ENCODE measurements at places on chromosomes 3 and 15.
A peak's percentile ranks its signal among the peaks of the same experiment; 100 is the strongest.

GRCh38 chr15:75034615-75035014, 11.2 kb downstream of the PPCDC start:
- no peak for DNase-seq

- no peak for DNase-seq
Observed at GRCh38 chr3:178569826-178570225, 33.6 kb downstream of the KCNMB2 start.

GRCh38 chr3:127426444-127427153, 138.8 kb upstream of the PRR20G start:
- no peak for DNase-seq

DNA sequence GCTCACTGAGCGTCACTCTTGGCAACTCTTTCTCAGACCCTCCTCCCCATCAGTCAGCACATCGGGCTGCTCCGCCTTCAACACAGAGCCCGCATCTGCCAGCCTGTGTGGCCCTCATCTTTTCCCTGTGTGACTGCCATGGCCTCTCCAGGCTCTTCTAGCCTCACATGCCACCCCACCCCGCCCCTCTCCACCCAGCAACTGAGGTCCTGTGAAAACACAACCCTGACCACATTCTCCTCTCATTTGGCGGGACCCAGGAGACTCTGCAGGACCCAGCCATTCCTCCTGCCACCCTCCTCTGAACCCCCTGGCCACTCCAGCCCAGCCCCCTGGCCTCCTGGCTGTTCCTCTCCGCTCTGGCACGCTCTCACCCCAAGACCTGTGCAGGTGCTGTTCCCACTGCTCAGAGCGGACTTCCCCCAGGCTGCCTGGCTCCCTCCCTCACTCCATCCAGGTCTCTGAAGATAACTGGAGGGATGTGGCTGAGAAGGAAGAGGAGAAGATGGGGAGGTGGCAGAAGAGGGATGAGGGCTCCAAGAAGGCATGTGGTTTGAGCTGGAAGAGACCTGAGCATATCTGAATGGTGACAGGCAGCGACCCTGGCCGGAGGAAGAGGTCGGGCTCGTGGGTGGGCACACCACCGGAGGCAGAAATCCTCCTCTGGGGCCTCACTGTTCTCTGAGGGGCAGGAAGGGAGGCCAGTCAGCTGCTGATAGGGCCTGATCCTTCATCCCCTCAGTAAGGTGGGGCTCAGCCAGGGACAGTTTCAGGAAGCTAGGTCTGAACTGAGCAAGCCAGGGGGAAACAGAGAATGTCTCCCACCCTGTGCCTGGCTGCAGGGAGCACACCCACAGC, 111.2 kb upstream of the RPL32 start:
- DNase-seq: no peak

GRCh38 chr15:49492830-49493229, 69.8 kb downstream of the FGF7 start:
- DNase-seq: no peak

DNA sequence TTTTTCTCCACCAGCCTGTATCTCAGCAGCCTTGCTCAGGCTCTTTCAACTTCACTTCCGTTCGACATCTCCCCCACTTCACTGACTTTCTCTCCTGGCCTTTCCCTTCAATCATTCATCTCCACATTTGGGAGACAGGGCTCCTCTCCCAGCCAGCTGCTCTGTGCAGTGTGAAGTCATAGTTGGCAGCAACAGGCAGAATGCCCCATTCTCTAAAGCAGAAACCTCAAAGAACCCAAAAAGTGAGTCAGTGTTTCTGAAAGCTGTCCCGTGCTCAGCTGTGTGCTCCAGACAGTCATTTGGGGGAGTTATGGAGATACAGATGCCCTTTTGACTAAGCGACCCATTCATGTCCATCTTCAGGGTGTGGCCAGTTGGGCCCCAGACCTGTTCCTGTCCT, 54.3 kb downstream of the NTRK3 start:
- no peak for DNase-seq

DNA sequence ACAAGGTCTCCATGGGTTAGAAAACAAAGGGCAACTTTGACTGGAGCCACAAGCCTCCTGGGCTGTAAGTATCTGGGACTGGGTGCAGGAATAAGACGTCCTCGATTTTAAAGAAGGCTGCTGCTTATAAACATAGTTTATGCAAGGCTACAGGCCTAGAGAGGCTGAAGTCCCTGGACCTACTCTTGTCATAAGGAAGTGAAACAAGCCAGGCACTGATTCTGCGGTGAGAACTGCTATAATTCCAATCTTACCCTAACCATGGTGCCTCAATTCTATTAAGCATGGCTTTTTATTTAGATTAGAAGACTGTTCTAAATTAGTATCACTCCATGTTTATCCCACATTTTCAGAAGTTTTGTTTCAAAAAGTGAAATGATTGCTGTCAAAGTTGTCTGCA, 777.6 kb downstream of the PLOD2 start:
- DNase-seq: no peak

- no peak for DNase-seq
Observed at GRCh38 chr3:152438181-152438580, 169.5 kb downstream of the MBNL1 start.

DNA sequence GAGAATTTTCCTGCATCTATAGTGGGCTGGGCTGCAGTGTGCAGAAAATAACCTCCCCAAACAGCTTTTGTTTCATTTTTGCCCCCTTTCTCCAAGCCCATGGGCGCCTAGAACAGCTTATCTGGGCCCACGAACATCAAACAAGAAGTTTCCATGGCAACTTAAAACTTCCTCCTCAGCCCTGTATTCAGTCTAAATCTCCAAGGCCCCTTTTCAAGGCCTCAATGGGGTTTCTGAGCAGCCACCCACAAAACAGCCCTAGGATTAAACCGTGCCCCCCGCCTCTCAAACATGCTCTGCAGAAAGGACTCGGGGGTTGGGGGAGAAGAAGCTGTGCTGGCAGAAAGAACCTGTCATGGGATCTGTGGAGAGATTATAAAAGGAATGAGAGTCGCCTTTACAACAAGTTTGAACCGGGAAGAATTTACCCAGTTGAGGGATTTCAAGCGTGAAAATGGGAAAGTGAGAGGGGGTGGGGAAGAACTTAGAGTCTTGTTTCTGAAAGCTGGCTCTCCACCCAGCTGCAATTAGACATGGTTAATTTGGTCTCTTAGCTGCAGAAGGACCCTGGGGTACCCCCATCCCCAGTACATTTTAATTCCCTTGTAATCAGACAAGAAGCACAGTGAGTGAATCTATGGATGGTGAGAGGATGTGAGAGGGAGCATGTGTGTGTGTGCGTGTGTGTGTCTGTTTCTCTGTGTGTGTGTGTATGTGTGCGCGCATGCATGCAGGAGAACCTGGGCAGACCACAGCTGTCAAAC, 4.3 kb upstream of the FAM107A start:
- DNase-seq: no peak

DNA sequence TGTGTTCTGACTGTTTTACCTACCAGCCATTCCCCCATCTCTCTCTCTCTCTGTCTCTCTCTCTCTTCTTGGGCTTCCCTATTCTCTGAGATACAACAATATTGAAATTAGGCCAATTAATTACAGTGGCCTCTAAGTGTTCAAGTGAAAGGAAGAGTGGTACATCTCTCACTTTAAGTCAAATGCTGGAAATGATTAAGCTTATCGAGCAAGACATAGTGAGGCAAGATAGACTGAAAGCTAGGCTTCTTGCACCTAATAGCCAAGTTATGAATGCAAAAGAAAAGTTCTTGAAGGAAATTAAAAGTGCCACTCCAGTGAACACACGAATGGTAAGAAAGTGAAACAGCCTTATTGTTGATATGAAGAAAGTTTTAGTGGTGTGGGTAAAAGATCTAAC, 21.3 kb downstream of the SNRK start:
- no peak for DNase-seq

DNA sequence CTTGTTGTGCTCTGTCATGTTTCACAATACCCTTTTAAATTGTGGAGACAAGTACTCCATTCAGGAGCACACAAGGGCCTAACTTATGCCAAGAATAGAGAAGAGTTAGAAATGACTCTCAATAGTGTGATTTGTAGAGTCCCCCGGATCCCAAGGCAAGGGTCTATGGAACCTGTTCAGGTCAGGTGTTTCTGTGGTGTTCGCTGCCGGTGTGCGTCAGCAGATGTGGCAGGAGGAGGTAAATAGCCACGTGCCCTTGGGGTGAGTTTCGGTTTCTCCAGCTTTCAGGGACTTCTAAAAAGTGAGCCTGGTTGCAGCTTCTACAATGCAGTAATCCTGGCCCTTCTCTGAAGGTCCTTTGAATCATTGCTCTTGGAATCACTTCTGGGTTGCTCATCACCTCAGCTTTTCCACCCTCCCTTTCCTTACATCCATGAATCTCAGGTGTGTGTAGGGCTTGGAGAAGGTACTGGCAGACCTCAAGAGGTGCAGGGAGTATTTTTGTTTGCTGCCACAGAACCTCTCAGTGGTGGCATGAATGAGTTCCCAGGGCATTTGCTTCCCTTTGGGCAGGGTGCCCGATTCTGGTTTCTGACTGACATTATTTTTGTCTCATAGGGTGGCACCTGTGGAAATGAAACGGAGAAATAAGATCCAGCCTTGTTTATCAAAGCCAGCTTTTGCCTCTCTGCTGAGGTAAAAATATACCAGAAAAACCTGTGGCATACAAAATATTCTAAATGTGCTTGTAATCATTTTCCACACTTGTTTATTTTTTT, 7.3 kb downstream of the ST3GAL6 start:
- peak; percentile 14 for DNase-seq

DNA sequence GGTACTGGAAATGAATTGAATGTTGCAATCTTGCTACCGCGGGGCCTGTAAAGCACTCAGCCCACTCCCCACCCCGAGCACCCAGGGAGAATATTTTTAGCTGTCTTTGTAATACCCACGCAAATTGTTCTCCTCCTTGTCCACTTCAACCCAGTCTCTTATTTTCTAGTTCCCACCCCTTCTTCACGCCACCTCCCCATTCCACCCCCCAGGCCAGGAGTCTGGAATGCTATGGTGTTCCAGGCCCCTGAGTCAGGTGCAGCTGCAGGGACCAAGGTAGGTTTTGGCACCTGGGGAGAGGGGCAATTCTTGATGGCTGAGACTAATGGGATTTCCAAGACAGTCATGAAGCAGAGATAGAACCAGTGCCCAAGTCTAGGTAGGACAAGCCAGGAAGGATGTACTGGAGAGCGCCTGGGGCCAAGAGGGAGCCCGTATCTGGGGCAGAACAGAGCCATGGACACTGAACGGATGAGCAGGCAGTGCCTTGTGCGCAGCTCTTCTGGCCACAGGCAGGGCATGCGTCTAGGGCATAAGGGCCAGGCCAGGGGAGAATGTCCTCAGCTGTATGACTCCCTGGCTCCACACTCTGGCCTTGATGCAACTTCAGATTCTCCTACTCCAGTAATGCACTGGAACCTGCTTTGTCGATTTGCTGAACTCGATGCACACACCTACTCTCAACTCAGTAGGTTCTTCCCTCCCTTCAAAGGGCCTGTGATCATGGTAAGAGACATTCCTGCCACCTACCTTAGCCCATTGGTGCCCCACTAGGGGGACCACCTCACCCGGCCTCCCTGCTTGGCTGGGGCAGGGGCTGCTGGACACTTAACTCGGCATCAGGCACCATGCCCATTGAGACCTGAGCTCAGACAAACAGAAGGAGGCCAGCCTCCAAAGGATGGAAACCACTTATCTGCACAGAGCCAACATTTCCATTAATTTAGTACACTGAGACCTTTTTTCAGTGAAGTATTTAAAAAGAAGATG, 34.6 kb upstream of the MAGEF1 start:
- no peak for DNase-seq

Data from activated naive CD4-positive, alpha-beta T cell treated with anti-CD3 and anti-CD28 coated beads for 36 hours (primary cell).